ENCODE measurements at places on chromosomes 2 and 18.
A peak's percentile ranks its signal among the peaks of the same experiment; 100 is the strongest.

- DNase-seq, result peak; percentile 98
Measured at GRCh38 chr2:18991177-18992168, 366.9 kb downstream of the OSR1 start.

DNA sequence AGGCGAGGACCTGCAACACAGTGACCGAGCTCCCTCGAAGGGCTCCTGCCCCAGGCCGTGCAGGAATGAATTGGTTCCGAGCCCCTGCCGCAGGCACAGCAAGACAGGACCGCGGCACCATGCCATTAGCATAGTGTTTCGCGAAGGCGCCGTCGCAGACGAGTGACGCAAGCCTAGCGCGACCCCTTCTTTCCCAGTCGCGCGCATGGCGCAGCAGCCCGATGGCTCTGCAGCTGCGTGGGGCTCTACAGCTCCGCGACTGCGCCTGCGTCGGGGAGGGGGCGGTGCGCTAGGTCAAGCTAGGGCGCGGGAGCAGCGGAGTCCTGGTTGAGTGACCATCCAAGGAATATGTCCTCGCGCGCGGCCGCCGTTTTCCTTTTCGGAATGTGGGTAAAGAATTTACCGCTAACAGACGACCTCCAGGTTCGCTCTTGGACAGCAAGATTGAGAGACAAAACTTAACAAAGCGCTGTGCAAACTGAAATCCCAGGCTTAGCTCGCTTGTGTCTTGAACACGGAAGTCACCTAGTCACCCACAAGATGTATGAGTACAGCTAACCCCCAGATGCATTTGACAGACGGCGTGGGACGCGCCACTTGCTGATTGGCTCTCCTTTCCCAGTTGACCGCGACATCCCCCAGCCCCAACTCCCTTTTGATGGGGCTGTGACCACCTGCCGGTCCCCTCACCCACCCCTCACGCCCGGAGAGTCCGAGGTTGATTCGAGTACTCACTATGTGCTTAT lies at the start of gene TRMT61B:
Gene TRMT61B (minus strand): TSS at position 164 of the 746 bp plus-strand sequence. CDS start 32 bp downstream, at position 132.
- peak; percentile 97 for DNase-seq

GRCh38 chr2:20666005-20666303 lies 990 bp upstream of the GDF7 start:
- DNase-seq, result no peak

DNA sequence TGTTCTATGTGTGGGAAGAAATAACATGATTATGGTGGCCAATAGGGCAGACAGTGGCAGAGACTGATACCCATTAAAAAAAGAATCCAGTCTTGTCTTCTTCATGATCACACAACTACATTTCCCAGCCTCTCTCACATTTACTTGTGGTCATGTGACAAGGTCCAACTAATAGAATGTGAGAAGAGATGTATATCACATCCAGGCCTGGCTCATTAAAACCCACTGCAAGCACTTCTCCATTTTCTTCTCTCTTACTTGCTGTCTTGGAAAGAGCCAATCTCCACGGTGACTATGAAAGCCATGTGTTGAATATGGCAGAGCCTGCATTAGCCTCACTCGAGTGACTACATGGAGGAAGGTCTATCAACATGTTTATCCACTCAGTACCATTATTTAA lies 306.2 kb upstream of the ZEB2 start:
- DNase-seq, result no peak
